ENCODE measurements at places on chromosomes 6 and 20. TPM values are rescaled to one million over a fixed set of nuclear protein-coding genes. Genes with fewer than 3 reads are reported as not detected.

Gene ECT2L
- not detected for total RNA-seq

Gene KIF6
- total RNA-seq = not detected

Gene LGSN
- total RNA-seq = 0.30 TPM

Gene COL21A1
- not detected for total RNA-seq

Gene SNAP25
- 0.39 TPM for total RNA-seq

Gene BTN1A1
- 0.32 TPM for total RNA-seq

Gene KIF25
- not detected for total RNA-seq

Gene TP53TG5
- total RNA-seq = 0.76 TPM

Gene DEFB132
- total RNA-seq = not detected

Gene VSTM2L
- 0.69 TPM for total RNA-seq

Gene C20orf144
- total RNA-seq = 0.37 TPM

DNA sequence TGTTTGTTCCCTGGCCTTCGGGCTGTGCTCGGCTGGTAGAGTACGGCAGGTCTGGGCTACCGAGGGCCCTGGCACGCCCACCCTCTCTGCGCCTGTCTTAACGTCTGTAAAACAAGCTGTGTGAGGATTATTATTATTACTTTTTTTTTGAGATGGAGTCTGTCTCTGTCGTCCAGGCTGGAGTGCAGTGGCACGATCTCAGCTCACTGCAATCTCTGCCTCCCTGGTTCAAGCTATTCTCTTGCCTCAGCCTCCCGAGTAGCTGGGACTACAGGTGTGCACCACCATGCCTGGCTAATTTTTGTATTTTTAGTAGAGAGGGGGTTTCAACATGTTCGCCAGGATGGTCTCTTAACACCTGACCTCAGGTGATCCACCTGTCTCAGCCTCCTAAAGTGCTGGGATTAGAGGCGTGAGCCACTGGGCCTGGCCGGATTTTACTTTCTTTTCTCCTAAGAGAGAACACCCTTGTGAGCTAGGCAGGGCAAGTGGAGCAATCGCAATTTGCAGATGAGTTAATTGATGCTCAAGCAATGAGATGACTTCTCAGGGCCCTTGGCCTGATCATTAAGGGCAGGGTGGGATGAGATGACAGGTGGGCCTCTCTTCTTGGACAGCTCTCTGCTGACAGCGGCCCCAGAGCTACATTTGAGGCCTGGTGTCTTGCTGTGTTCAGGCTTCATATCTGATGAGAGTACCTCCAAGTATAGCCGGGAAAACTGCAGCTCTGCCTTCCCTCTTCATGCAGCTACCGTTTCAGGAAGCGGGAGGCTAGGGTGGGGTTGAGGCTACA lies 859 bp upstream of the SMIM29 start:
- no peaks in the 10 kb centered on the region for H3K27me3 ChIP-seq
- H3K36me3 ChIP-seq = peaks cover 9% of the 10 kb centered on the region
- DNase-seq = no peak
- peak overlapping the region; percentile 28 for H3K27ac ChIP-seq

GRCh38 chr6:129094147-129094546 lies 211.2 kb downstream of the LAMA2 start:
- H3K4me1 ChIP-seq = no peaks in the 10 kb centered on the region
- no peaks in the 10 kb centered on the region for H3K36me3 ChIP-seq
- DNase-seq = no peak
- no peak overlapping the region for H3K27ac ChIP-seq

DNA sequence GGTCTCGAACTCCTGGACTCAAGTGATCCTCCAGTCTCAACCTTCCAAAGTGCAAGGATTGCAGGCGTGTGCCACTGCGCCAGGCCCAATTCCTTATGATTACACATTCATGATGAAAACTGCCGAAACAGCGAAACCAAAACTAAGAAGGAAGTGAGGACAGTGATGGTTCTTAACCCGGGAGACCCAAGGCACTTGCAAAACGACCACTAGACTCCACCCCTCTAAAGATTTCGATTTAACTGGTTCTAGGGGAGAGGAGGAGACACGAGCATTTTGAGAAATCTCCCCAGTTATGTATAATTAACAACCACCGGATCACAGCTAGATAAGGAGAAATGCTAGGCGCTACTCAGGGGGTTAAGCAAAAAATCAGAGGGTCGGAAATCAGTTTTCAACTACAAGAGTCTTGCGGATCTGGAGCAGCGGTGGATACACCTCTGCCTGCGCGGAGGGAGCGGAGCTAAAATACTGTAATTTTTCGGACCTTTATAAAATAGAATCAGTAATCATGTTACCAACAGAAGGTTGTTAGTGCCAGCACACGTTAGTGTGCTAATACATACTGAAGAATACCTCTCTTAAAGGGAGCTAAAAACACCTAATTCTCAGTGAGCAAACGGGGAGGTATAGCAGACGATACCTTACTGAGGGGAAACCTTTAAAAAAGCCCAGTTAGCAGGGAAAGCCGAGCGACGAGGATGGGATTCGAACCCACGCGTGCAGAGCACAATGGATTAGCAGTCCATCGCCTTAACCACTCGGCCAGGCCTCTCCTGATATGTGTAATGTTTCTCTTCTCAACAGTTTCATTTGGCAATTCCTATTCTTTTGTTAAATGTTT lies 60.0 kb upstream of the BTN3A2 start:
- DNase-seq = peak; percentile 81
- H3K27me3 ChIP-seq = no peaks in the 10 kb centered on the region
- H3K36me3 ChIP-seq = no peaks in the 10 kb centered on the region
- H3K4me1 ChIP-seq = peaks cover 44% of the 10 kb centered on the region
- H3K4me3 ChIP-seq = peak overlapping the region; percentile 14

- no peak overlapping the region for H3K27ac ChIP-seq
- DNase-seq = no peak
- no peaks in the 10 kb centered on the region for H3K27me3 ChIP-seq
- no peaks in the 10 kb centered on the region for H3K36me3 ChIP-seq
Observed at GRCh38 chr6:169248521-169248971, 5.1 kb downstream of the THBS2 start.

- no peaks in the 10 kb centered on the region for H3K27me3 ChIP-seq
- H3K4me3 ChIP-seq = no peak overlapping the region
- no peaks in the 10 kb centered on the region for H3K36me3 ChIP-seq
Observed at GRCh38 chr6:136535017-136535765, 15.0 kb downstream of the MAP7 start.

- H3K27me3 ChIP-seq = no peaks in the 10 kb centered on the region
- no peak for DNase-seq
- no peaks in the 10 kb centered on the region for H3K36me3 ChIP-seq
Observed at GRCh38 chr6:139016337-139017213, 12.0 kb upstream of the ABRACL start.

- DNase-seq = no peak
- H3K27me3 ChIP-seq = no peaks in the 10 kb centered on the region
- H3K4me1 ChIP-seq = no peaks in the 10 kb centered on the region
- H3K4me3 ChIP-seq = no peak overlapping the region
- no peaks in the 10 kb centered on the region for H3K36me3 ChIP-seq
Observed at GRCh38 chr6:79158856-79159516, 75.5 kb downstream of the HMGN3 start.

GRCh38 chr6:36663504-36664446 lies 14.7 kb upstream of the CDKN1A start:
- peaks cover 50% of the 10 kb centered on the region for H3K4me1 ChIP-seq
- no peak overlapping the region for H3K4me3 ChIP-seq
- H3K27me3 ChIP-seq = no peaks in the 10 kb centered on the region
- no peak overlapping the region for H3K27ac ChIP-seq
- no peaks in the 10 kb centered on the region for H3K36me3 ChIP-seq

- DNase-seq = no peak
- H3K4me3 ChIP-seq = no peak overlapping the region
- peaks cover 14% of the 10 kb centered on the region for H3K27me3 ChIP-seq
- peaks cover 11% of the 10 kb centered on the region for H3K4me1 ChIP-seq
- H3K27ac ChIP-seq = no peak overlapping the region
- no peaks in the 10 kb centered on the region for H3K36me3 ChIP-seq
Observed at GRCh38 chr20:46931699-46932098, 37.1 kb downstream of the EYA2 start.

GRCh38 chr20:56748476-56749377 lies 119.6 kb downstream of the TFAP2C start:
- H3K27me3 ChIP-seq = no peaks in the 10 kb centered on the region
- no peaks in the 10 kb centered on the region for H3K4me1 ChIP-seq
- no peak overlapping the region for H3K4me3 ChIP-seq
- H3K36me3 ChIP-seq = no peaks in the 10 kb centered on the region

DNA sequence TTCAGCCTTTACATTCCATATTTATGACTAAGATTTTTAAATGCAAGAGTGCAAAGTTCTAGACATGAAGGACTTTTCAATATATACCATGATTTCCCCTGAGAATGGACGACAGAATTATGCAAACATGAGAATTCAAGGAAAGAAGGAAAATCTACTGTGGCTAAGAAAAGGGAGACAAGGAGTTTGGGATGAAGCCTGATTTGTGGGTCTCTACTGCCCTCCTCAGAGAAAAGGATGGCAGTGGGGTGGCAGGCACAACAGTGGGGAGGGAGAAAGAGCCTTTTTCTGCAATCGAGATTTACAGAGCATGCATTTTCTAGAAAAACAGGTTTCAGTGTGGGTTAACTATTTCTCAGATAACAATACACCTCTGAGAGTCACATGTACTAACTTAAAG lies 466.9 kb upstream of the NRSN1 start:
- no peaks in the 10 kb centered on the region for H3K27me3 ChIP-seq
- no peaks in the 10 kb centered on the region for H3K36me3 ChIP-seq
- DNase-seq = no peak
- no peak overlapping the region for H3K27ac ChIP-seq

DNA sequence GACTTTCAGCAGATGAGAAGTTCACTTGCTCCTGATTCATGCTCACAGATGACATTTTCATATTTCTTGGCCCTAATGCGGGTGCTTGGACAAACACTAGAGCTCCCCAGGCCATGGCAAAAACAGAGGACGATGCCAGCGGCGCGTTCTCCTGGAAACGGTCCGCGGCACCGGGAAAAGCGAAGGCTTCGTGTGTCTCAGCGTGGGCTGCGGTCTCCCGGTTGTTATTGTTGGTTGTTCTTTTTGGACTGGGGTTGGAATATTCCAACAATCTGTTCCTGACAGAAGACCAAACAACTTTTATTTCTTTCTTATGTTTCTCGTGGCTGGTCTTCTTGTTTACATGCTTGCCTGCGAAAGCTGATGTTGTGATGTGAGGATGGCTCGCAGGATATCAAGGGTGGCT lies 46.8 kb upstream of the NEDD9 start:
- no peak overlapping the region for H3K27ac ChIP-seq
- H3K4me3 ChIP-seq = no peak overlapping the region
- no peaks in the 10 kb centered on the region for H3K4me1 ChIP-seq
- H3K27me3 ChIP-seq = no peaks in the 10 kb centered on the region
- DNase-seq = no peak
- H3K36me3 ChIP-seq = no peaks in the 10 kb centered on the region

- peaks cover 14% of the 10 kb centered on the region for H3K27me3 ChIP-seq
- no peaks in the 10 kb centered on the region for H3K36me3 ChIP-seq
- H3K4me3 ChIP-seq = no peak overlapping the region
- no peaks in the 10 kb centered on the region for H3K4me1 ChIP-seq
- no peak overlapping the region for H3K27ac ChIP-seq
- no peak for DNase-seq
Observed at GRCh38 chr6:39841291-39841690, 49.1 kb downstream of the DAAM2 start.

GRCh38 chr20:40678286-40678875 lies 10.7 kb downstream of the MAFB start:
- H3K4me3 ChIP-seq = no peak overlapping the region
- DNase-seq = no peak
- H3K36me3 ChIP-seq = no peaks in the 10 kb centered on the region
- H3K27me3 ChIP-seq = peaks cover 73% of the 10 kb centered on the region
- no peak overlapping the region for H3K27ac ChIP-seq
- H3K4me1 ChIP-seq = peaks cover 2% of the 10 kb centered on the region

DNA sequence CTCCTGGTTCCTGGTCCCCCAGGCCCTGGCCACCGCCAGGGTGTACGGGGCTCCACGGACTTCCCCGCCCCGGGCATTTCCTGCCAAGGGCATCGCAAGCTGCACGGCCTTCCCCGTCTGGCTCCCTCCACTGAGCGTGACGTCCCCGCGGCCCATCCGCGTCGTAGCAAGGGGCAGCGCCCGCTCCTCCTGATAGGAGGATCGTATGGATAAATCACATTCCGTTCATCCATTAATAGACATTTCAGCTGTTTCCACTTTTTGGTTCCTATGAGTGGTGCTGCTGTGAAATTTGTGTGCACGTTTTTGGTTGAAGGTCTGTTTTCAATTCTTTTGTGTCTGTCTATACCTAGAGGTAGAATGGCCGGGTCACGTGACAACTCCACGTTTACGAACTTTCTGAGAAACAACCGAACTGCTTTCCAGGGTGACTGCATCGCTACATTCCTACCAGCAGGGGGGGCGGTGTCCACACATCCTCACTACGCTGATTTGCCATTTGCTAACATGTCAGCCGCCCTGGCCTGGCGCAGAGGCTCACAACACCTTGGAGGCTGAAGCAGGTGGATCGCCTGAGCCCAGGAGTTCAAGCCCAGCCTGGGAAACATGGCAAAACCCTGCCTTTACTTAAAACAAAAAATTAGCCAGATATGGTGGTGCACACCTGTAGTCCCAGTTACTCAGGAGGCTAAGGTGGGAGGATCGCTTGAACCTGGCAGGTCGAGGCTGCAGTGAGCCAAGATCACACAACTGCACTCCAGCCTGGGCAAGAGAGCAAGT lies 37.7 kb downstream of the KCNQ2 start:
- DNase-seq = peak; percentile 63
- H3K36me3 ChIP-seq = no peaks in the 10 kb centered on the region
- H3K27me3 ChIP-seq = no peaks in the 10 kb centered on the region

- H3K27ac ChIP-seq = no peak overlapping the region
- H3K36me3 ChIP-seq = no peaks in the 10 kb centered on the region
- no peak for DNase-seq
Observed at GRCh38 chr20:9928281-9928737, 89.4 kb upstream of the PAK5 start.

GRCh38 chr6:22556266-22556665 lies 13.1 kb upstream of the HDGFL1 start:
- H3K36me3 ChIP-seq = no peaks in the 10 kb centered on the region
- H3K4me1 ChIP-seq = no peaks in the 10 kb centered on the region
- no peak overlapping the region for H3K4me3 ChIP-seq
- no peak for DNase-seq

DNA sequence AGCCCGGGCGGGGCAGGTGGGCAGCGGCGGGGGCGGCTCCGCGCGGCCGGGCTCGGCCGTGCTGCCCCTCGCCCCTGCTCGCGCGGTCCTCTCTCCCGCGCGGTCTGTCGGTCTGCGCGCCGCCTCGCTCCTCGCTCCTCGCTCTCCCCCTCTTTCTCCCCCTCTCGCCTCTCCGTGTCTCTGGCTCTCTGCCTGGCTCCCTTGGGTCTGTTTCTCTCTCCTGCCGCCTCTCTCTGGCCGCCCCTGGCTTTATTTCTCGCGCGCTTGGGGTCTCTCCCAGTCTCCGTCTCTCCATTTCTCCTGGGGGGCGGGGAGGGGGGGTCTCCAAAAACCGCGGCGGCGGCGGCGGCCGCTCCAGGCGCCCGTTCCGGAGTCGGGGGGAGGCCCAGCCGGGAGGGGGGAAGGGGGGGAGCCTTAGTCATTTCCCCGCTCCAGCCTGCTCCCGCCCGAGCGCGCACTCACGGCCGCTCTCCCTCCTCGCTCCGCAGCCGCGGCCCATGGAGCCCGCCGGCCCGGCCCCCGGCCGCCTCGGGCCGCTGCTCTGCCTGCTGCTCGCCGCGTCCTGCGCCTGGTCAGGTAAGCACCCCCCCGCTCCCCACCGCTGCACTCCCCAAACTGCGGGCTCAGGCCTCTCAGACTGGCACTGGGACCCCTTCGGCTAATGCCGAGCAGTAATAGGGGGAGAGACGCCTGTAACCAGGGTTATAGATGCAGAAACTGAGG lies at the start of gene SIRPA:
TSS of gene SIRPA (plus strand) at position 457 of the 723 bp plus-strand sequence. CDS start at position 498, 41 bp downstream.
- H3K27me3 ChIP-seq = no peaks in the 10 kb centered on the region
- H3K36me3 ChIP-seq = no peaks in the 10 kb centered on the region
- H3K4me3 ChIP-seq = peak within 1 kb of the TSS; percentile 67
- no peak for DNase-seq

GRCh38 chr20:50246367-50247195 lies 56.0 kb downstream of the CEBPB start:
- H3K27me3 ChIP-seq = no peaks in the 10 kb centered on the region
- no peaks in the 10 kb centered on the region for H3K36me3 ChIP-seq
- H3K4me1 ChIP-seq = peaks cover 60% of the 10 kb centered on the region
- peak overlapping the region; percentile 56 for H3K27ac ChIP-seq
- no peak overlapping the region for H3K4me3 ChIP-seq
